ENCODE measurements at places on chromosomes 1 and 21. TPM values are rescaled to one million over a fixed set of nuclear protein-coding genes. Genes with fewer than 3 reads are reported as not detected.

DDOST gene
- total RNA-seq: 163 TPM

IGSF5 gene
- not detected for total RNA-seq

LCE3D gene
- not detected for total RNA-seq

ATP6V1G3 gene
- not detected for total RNA-seq

ETS2 gene
- total RNA-seq: 17.0 TPM

TBX19 gene
- 2.1 TPM for total RNA-seq

CDKN2C gene
- total RNA-seq: 82.5 TPM

DISP3 gene
- 0.42 TPM for total RNA-seq

C8B gene
- total RNA-seq: not detected

CR2 gene
- total RNA-seq: not detected

KCND3 gene
- total RNA-seq: not detected

KCNAB2 gene
- 360 TPM for total RNA-seq

DPT gene
- total RNA-seq: not detected

SNAPIN gene
- total RNA-seq: 36.5 TPM

ZNF648 gene
- total RNA-seq: not detected

PTPN14 gene
- 0.21 TPM for total RNA-seq

KRTAP19-7 gene
- total RNA-seq: not detected

SEC16B gene
- not detected for total RNA-seq

CYP4X1 gene
- total RNA-seq: not detected

TMEM52 gene
- 0.70 TPM for total RNA-seq

PPIAL4G gene
- total RNA-seq: 0.66 TPM

RABGAP1L gene
- total RNA-seq: 44.2 TPM

C1QC gene
- not detected for total RNA-seq

SNIP1 gene
- total RNA-seq: 27.7 TPM

TXLNA gene
- 79.8 TPM for total RNA-seq

OXCT2 gene
- 0.47 TPM for total RNA-seq

SLAMF7 gene
- 102 TPM for total RNA-seq

C1QA gene
- not detected for total RNA-seq

IL10 gene
- 0.32 TPM for total RNA-seq

FCRL4 gene
- total RNA-seq: not detected

RSPH1 gene
- total RNA-seq: not detected

RAB3B gene
- 0.08 TPM for total RNA-seq

GJA9 gene
- total RNA-seq: not detected

PROK1 gene
- not detected for total RNA-seq

TMEM167B gene
- total RNA-seq: 20.8 TPM

FCRL6 gene
- 0.76 TPM for total RNA-seq

C1orf94 gene
- total RNA-seq: not detected

USP25 gene
- 54.2 TPM for total RNA-seq

C8A gene
- total RNA-seq: not detected

KCNE2 gene
- not detected for total RNA-seq

TRNAU1AP gene
- total RNA-seq: 73.2 TPM

KLHDC8A gene
- not detected for total RNA-seq

HSD3B2 gene
- total RNA-seq: not detected

TMPRSS3 gene
- total RNA-seq: 10.1 TPM

TMPRSS2 gene
- total RNA-seq: not detected

OR6N1 gene
- total RNA-seq: not detected

COX20 gene
- total RNA-seq: 33.6 TPM

TEX38 gene
- total RNA-seq: not detected

WDR64 gene
- total RNA-seq: 0.31 TPM

RNU1-1 gene
- 2,232 TPM for total RNA-seq

NIBAN1 gene
- total RNA-seq: 28.7 TPM

NBPF19 gene
- 24.7 TPM for total RNA-seq

PKN2 gene
- total RNA-seq: 24.4 TPM

PER3 gene
- 0.97 TPM for total RNA-seq

CCDC181 gene
- total RNA-seq: not detected

COL16A1 gene
- total RNA-seq: not detected

NHLH1 gene
- 0.47 TPM for total RNA-seq
